Mammary epithelial cell (primary cell): ENCODE measurements at places on chromosomes 1 and 21. TPM values are rescaled to one million over a fixed set of nuclear protein-coding genes. Genes with fewer than 3 reads are reported as not detected.

GRCh38 chr1:34796990-34797389 is 4.2 kb downstream of the GJA4 start:
- no peak for DNase-seq

DNA sequence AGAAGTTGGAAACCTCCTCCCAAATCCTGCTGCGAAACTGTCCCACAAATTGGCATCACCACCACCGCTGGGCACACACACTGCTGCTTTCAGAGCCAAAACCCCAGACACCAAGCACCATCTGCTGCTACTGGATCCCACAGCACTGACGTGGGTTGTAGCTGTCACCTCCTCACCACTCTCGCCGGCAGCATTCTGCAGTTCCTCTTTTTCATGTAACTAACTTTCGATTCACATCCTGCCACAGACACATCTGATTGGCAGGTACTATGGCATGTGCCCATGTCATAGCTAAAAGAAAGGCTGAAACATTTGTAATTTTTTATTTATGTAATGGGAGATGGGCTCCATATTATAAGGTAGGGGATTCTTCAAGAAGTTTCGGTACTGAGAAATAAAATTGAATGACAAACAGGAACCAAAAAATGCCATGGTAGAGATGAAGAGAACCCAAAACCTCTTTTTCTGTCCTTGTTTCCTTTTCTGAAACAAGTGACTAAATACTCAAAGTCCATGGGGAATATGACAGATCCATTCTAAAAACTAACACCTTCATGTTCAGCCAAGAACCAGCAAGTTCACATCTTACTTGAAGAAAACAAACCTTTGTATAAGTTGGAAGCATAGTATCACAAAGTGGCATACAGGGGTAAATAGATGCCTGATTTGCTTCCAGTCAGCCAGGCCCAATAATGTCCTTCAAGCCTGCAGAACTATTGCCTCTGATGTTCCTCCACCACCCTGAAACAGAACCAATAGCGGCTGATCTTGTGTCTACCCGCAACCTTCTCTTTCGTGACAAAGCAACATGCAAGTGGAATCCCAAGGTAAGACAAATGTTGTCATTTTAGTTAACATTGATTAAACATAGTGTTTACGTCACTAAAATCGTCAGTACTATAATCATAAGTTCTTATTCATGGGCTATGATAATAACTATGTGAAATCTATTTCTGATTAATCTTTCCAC is 26.6 kb upstream of the RGS13 start:
- no peak for DNase-seq

CCDC185 gene
- not detected in 2 replicates for total RNA-seq

DNA sequence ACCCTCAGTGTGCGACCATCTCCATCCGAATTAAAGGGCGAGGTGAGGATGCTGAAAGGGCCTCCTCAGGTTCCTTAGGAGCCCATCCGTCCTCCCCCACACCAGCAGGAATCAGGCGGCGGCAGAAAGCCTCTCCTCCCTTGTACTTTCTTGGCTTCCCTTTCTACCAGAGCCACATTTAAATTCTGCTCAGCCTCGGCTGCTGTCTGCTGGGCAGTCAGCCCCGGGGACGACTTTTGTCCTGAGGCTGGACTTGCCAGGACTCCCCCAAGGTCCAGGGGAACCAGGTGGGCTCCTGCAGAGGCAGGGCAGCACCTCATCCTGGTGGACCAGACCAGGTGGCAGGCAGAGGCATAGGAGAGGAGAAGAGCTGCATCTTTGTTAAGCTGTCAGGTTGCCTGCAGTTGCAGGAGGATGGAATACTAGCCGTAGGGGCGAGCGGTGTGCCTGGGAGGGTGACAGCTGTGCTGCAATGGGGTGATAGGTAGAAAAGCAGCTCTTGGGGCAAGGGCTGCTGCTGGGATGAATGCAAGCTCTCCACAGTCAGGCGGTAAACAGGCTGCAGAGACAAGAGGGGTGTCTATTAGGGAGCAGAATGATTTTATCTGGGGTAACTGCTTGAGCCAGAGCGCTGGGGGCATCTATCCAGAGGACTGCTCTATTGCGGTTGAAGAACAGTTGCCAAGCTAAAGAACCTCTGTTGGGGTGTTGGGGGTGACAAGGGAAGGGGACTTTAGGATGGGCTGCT is 46.2 kb upstream of the WASF2 start:
- DNase-seq: no peak

OR2T35 gene
- total RNA-seq: not detected

- peak; percentile 64 for DNase-seq
Observed at GRCh38 chr1:119364640-119365039, 3.9 kb upstream of the HAO2 start.

GRCh38 chr1:36711480-36711879 is 228.8 kb upstream of the CSF3R start:
- no peak for DNase-seq
